Activated T-helper 1 cell treated with anti-CD3 and anti-CD28 coated beads, Interleukin-12 subunit alpha, Interleukin-12 subunit beta, Interleukin-2, Interleukin-4 antibody, amounts not matched to agents 30 ng/mL and 10 ng/mL and 1 ng/mL, durations not matched to agents 14 hours and 24 hours and 36 hours (primary cell): ENCODE measurements at places on chromosomes 16 and 17.

DNA sequence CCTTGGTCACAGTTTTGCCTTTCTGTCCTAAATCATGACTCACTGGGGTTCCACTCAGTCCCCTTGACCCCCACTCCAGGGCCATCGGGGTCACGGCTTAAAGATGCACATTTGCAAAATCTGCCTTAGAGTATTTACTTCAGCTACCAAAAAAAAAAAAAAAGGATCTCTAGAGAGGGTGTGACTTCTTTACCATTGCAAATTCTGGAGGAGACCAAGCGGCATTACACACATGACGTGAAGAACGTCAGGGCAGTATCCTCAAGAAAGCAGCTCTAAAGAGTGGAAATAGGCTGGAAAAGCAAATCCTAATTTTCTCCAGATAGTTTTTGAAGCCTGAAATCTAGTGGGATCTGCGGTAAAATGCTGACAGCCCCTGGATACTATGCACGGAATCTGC, 25.6 kb downstream of the SLC6A4 start:
- no peak overlapping the region for H3K4me3 ChIP-seq
- H3K4me1 ChIP-seq = no peaks in the 10 kb centered on the region
- no peaks in the 10 kb centered on the region for H3K36me3 ChIP-seq
- DNase-seq = no peak
- no peak overlapping the region for H3K27ac ChIP-seq
- peaks cover 14% of the 10 kb centered on the region for H3K27me3 ChIP-seq

- H3K27me3 ChIP-seq = peaks cover 24% of the 10 kb centered on the region
- no peaks in the 10 kb centered on the region for H3K4me1 ChIP-seq
- no peaks in the 10 kb centered on the region for H3K36me3 ChIP-seq
- no peak overlapping the region for H3K27ac ChIP-seq
- H3K4me3 ChIP-seq = no peak overlapping the region
Observed at GRCh38 chr16:58346831-58347371, 45.4 kb upstream of the GINS3 start.

- H3K27me3 ChIP-seq = no peaks in the 10 kb centered on the region
- peaks cover 63% of the 10 kb centered on the region for H3K36me3 ChIP-seq
- no peak overlapping the region for H3K27ac ChIP-seq
- no peak for DNase-seq
- H3K4me1 ChIP-seq = peaks cover 8% of the 10 kb centered on the region
Observed at GRCh38 chr17:76048711-76049110, 21.6 kb upstream of the EVPL start.

DNA sequence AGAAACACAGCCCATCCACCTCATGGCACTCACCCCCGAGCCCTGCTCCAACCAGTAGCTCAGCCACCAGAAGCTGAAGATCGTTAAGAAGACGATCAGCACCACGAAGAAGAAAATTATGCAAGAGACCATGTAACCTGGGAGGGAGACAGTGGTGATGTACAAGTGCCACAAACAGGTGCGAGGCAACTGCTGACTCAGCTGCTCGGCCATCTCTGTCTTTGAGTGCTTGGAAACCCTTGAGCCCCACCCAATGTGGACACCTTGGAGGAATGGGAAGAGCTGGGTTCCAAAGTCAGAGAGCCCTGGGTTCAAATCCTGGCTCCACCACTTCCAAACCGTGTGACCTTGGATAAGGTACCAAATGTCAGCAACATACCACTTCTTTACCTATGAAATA, 38.1 kb upstream of the ABCC12 start:
- no peaks in the 10 kb centered on the region for H3K27me3 ChIP-seq
- no peaks in the 10 kb centered on the region for H3K36me3 ChIP-seq
- no peak overlapping the region for H3K27ac ChIP-seq
- no peak for DNase-seq

- peaks cover 2% of the 10 kb centered on the region for H3K27me3 ChIP-seq
- no peak overlapping the region for H3K4me3 ChIP-seq
- DNase-seq = peak; percentile 24
- H3K27ac ChIP-seq = no peak overlapping the region
- H3K4me1 ChIP-seq = peaks cover 16% of the 10 kb centered on the region
Observed at GRCh38 chr17:73722165-73722564, 77.9 kb upstream of the SDK2 start.

GRCh38 chr17:27239046-27239445, 54.9 kb upstream of the WSB1 start:
- no peak for DNase-seq
- H3K4me3 ChIP-seq = no peak overlapping the region
- H3K27me3 ChIP-seq = peaks cover 27% of the 10 kb centered on the region
- H3K36me3 ChIP-seq = no peaks in the 10 kb centered on the region
- H3K4me1 ChIP-seq = peaks cover 22% of the 10 kb centered on the region
- peak overlapping the region; percentile 61 for H3K27ac ChIP-seq

- peaks cover 66% of the 10 kb centered on the region for H3K27me3 ChIP-seq
- H3K4me3 ChIP-seq = peak overlapping the region; percentile 63
- H3K27ac ChIP-seq = no peak overlapping the region
- DNase-seq = no peak
- H3K4me1 ChIP-seq = peaks cover 5% of the 10 kb centered on the region
- no peaks in the 10 kb centered on the region for H3K36me3 ChIP-seq
Observed at GRCh38 chr17:38605411-38605840, 326 bp downstream of the SRCIN1 start.

DNA sequence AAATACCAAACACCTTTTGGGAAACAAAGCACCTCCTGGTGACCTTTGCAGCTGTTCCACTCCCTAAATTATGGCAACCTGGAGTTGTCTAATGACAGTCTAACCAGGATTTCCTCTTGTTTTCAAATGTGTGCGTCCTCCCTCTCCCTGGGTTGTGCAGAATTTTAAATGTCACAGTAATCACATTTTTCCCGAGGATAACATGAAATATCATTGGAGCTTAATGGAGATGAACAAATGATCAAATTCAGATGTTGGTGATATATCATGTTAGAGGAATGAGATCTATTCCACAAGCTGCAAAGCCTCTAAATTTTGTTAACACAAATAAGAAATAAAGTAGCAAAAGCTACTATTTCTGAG, 86.9 kb upstream of the HLF start:
- peaks cover 3% of the 10 kb centered on the region for H3K27me3 ChIP-seq
- H3K27ac ChIP-seq = no peak overlapping the region
- no peak overlapping the region for H3K4me3 ChIP-seq
- no peaks in the 10 kb centered on the region for H3K4me1 ChIP-seq
- no peaks in the 10 kb centered on the region for H3K36me3 ChIP-seq
